ENCODE measurements at places on chromosomes 11 and 22.

GRCh38 chr11:32402836-32403235 lies 32.5 kb downstream of the WT1 start:
- no peak for DNase-seq

GRCh38 chr11:93063086-93063485 lies 93.6 kb downstream of the MTNR1B start:
- DNase-seq: no peak

DNA sequence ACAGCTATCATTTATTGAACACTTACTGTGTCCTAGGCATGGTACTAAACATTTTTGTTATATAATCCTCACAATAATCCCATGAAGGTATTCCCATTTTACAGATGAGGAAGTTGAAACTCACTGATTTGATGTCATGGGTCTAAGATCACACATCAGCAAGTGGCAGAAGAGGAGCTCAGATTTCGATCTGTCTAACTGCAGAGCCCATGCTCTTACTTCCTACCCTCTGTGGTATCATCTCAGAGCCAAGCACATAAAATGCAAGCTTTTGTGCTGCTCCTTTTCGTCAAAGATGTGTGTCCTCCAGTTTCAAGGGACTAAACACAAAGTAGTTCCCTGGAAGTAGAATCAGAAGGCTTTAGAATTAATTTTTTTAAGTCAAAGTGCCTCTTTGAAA lies 71.1 kb downstream of the ARFGAP2 start:
- no peak for DNase-seq

DNA sequence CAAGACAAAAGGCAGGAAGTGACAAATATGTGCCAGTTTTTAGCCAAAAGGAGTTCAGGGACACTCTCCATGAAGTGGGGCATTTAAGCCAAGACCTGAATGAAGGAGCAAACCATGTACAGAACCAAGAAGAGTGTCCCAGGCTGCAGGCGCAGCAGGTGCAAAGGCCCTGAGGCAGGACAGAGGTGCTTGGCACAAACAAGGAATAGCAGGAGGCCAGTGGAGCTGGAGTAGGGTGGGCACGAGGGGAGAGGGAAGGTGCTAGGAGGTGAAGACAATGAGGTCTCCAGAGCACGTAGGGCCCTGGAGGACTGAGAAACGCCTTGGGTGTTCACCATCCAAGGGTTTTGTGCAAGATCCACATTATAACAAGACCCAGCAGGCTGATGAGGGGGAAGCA lies 474.1 kb downstream of the MN1 start:
- DNase-seq: no peak

DNA sequence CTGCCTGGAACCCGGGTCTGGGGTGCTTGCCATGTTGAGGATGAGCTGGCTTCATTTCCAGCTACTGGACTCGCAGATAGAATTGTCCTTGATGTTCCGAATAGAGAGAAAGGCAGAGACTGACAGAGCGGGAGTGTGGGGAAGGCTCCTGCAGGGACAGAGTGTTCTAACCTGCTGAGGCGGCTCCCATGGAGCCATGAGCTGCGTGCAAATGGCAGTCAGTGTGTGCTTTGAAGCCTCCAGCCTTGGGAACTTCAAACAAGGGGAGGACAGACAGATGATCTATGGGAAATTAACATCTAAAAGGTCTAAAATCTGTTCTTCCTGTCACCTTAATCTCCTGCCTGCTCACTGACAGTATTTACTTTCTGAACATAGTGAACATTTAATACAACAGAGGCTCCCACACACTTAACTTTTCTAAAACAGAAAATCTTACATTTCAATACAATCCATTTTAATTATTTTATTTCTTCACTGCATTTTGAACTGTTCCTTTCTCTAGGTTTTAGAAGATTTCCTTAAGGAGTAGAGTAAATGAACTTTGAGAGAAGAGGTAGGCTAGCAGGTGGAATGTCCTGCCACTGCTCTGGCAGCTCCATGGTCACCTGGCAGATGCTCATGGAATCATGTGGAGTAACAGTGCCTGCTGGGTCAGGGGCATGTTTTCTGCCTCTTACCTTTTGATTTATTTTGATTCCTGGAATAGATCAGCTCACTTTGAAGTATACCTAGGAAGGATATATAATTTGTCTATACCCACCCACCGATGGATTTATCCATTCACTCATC lies 481.7 kb downstream of the NTM start:
- DNase-seq: no peak

- no peak for DNase-seq
These were observed 7.2 kb downstream of the FLI1 start for GRCh38 chr11:128701086-128701485.

- DNase-seq: no peak
These were observed 20.6 kb upstream of the MUC5B start for GRCh38 chr11:1202154-1202775.

GRCh38 chr11:123144707-123145106 lies 50.3 kb downstream of the CLMP start:
- DNase-seq: no peak

GRCh38 chr11:103929170-103929903 lies 107.1 kb upstream of the DDI1 start:
- no peak for DNase-seq

DNA sequence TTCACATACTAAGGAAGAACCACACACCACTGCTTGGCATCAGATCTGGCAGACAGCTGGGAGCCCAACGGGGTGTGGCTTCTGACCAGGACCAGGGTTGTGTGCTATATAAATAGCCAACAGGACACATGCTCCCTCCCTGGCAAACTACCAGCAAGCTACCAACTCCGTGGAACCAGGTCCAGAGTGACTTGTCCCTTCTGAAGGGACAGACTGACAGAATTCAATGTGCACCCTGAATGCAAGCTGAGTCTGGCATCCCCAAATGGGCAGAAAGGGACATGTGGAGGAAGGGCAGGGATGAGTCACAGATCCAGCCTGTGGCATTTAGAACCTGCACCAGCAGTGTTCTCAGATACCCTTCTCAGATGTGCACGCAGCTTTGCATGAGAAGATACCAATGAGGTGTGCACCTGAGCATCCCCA lies 92.9 kb downstream of the MICAL3 start:
- DNase-seq: no peak

- DNase-seq: peak; percentile 64
These were observed at the start of gene GRK2 for GRCh38 chr11:67266449-67267187. Gene GRK2 (plus strand): TSS chr11:67266473. CDS start chr11:67266700, 227 bp downstream.

DNA sequence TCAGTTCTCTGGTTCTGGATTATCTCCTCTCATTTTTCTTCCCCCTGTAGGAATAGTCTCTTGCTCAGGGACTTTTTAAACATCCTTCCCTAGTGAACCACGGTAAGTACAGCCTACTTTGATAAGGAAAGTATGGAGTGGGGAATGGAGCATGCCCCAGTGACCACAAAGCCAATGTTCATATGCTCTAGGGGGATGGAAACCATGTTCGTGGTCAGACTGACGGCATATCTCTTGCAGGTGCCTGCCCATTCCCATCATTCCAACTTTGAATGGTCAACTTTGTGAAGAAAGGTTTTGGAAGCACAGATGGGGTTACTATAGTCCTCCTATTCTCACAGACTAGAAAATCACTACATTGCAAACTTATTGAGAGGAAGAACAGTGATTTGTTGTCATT lies 332.5 kb upstream of the NCAM1 start:
- no peak for DNase-seq

DNA sequence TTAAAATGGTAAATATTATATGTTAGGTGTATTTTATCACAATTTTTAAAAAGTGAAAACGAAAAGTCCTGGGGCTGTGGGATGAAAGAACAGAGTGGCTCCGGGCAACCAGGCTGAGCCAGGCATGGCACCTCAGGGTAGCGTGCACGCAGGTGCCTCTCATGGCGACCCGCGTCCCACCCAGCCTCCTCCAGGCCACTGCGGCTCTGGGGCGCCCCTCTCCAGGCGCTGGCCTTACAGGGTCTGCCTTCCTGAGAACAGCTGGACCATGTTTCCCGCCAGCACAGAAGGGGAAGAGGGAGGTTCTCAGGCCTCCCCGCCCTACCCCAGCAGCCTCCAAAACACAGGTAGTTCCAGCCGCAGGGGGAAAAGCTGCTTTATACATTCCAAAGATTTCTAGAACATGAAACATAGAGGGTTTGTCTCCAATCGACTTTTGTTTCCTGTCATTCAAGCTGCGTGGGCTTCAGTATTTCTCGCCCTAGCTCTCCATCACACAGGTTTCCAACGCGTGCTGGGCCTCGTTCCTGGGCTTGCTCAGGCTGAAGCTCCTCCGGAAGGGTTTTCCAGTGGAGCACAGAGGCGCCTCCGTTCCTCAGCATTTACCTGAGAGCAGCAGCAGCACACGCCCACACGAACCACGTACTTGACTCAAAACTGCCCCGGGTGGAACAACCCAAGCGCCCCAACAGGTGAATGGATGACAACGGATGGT lies 10.5 kb downstream of the EHD1 start:
- DNase-seq: no peak

- no peak for DNase-seq
These were observed 51.6 kb downstream of the CYTH4 start for GRCh38 chr22:37333724-37334460.

GRCh38 chr11:2376751-2377451 lies at the start of gene CD81:
Gene CD81 (plus strand): TSS chr11:2377310. CDS start chr11:2377550, 240 bp downstream.
- peak; percentile 60 for DNase-seq

GRCh38 chr11:83971063-83971462 lies 684.9 kb upstream of the CCDC90B start:
- DNase-seq: no peak

GRCh38 chr22:24324137-24324536 lies 53.5 kb downstream of the SPECC1L start:
- DNase-seq: no peak

- no peak for DNase-seq
These were observed 13.3 kb upstream of the TNNT3 start for GRCh38 chr11:1906181-1906580.

GRCh38 chr22:42300259-42301076 lies 30.0 kb upstream of the TCF20 start:
- peak; percentile 46 for DNase-seq

DNA sequence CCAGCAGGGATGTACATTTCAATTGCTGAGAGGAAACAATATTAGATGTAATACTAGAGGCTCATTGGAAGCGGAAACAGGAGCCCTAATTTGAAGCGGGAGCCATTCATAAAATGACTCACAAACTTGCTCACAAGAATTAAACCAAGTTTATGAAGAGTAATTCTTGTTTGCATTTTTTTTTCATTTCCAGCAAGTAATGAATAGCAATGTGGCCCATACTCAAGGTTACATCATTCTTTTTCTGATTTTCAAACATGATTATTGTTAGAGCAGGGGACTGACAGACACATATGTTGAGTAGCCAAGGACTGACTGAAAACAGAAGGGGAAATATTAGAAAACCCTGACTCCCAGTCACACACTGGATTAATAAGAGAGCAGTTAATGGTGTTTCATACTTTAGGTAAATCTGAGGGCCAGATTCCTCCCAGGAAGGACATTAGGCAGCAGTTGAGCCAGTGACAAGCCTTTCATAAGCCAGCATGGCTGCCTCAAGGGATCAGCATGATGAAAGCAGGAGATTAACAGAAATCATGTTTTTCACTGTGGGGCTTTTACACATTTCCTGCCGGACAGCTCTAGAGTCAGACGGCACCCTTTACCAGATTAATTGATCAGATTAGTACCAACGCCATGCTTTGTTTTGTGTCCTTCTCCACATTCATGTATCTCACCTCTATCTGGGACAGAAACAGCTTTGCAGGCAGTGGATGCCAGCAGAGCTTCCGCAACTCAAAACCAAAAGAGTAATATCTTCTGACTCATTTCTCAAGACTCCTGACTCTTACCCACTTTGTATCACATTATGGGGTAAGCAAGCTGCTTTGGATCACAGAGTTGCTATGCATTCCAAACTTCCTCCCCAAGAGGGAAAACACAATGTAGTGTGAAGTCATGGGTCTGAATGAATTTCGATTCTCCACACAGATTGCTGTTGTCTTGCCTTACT lies 831.6 kb downstream of the KCNA4 start:
- no peak for DNase-seq

GRCh38 chr11:96869207-96869606 lies 479.4 kb downstream of the JRKL start:
- DNase-seq: no peak

DNA sequence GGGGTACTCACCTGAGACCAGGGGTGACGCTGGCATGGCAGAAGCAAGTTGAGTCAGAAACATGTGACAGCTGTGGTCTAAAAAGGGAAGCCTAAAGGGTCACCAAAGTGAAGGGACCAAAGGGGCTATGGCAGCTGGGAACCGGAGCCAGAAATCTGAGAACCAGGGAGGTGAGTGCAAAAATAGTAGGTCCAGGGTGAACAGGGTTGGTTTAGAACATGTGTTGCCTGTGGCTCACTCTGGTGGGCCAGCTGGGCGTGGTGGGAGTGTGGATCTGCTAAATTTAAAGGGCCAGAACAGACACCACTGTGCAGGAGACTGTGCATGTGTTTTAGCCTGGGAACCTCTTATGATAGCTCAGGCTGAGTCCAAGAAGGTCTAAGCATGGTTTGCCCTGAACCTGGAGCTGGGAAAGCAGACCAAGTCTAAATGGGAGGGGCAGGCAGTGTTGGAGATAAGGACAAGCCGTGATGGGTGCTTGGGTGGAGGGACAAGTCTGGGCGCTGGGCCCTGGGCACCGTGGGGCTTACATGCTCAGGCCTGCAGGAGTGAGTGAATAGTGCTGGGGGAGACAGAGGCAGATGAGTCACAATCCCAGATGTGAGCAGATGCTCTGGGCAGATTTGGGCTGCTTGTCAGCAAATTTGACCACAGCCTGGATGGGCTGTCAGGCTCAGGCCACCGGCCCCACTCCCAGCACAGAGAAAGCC lies 41.4 kb upstream of the ZBED5 start:
- no peak for DNase-seq

- no peak for DNase-seq
These were observed 1.9 kb upstream of the CHKA start for GRCh38 chr11:68122936-68123539.

- DNase-seq: no peak
These were observed 35.4 kb upstream of the LINC01488 start for GRCh38 chr11:69446108-69446507.

- no peak for DNase-seq
These were observed 35.0 kb downstream of the HIRA start for GRCh38 chr22:19396561-19396933.

GRCh38 chr11:12318791-12319438 lies 58.5 kb upstream of the PARVA start:
- DNase-seq: no peak

DNA sequence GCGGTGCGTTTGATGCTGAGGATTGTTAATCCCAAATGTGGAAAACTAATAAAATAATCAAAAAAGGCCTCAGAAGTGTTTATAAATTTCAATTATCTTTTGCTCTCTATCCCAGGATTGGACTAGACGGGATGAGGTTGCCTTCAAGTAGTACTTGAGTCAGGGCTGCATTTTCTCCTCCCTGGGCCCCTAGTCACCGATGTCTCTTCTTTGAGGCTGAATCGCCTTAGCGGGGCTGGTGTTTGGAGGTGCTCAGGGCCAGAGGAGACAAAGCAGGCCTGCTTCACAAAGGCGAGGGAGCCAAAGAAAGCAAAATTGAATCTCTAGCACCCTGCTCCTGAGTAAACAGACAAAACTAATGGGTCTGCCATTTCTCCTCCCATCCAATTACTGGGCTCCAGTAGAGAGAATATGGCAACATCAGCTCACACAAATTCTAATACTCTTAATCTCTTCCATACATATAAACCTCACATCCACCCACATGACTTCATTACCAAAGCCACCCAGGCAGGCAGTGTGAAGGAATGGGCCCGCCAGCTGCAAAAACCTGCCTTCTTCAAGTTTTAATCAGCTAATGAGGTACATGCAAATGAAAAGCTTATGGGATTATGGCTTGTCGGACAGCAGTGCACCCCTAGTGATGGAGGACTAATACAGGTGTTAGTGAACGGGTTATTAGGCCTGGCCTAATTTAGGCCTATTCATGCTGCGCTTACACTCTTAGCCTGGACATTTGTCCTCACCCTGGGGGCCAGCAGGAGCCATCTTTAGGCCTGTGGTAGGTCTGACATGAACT lies 52.7 kb upstream of the HTATIP2 start:
- no peak for DNase-seq

Measured in activated T-cell treated with anti-CD3 and anti-CD28 coated beads, Interleukin-2, amount 50 U/mL, for 72 hours (primary cell).